ENCODE measurements at places on chromosomes 5 and 9. TPM values are rescaled to one million over a fixed set of nuclear protein-coding genes. Genes with fewer than 3 reads are reported as not detected.

- H3K4me3 ChIP-seq: no peak overlapping the region
- DNase-seq: peak; percentile 70
- H3K4me1 ChIP-seq: no peaks in the 10 kb centered on the region
- no peaks in the 10 kb centered on the region for H3K36me3 ChIP-seq
- peaks cover 14% of the 10 kb centered on the region for H3K27me3 ChIP-seq
Observed at GRCh38 chr5:73387601-73388305, 60.8 kb downstream of the FOXD1 start.

DNA sequence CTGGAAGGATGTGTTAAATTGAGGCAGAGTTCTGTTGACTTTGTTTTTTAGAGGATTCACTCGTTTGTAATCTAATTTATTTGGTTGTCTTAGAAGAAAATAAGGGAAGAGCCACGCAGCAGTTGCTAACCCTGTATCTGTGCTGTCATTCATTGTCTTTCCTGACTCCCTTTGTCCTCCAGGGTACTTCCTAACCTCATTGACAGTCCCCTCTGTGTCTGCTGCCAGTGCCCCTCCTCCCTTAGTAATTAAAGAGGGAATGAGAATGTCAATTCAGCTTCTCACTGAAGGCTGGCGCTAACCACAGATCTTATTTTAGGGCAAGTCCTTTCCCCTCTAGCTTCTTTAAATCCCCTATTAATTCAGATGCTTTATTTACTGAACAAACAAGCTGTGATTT, 84.0 kb downstream of the MAST4 start:
- no peaks in the 10 kb centered on the region for H3K36me3 ChIP-seq
- no peak overlapping the region for H3K4me3 ChIP-seq
- no peak for DNase-seq
- H3K4me1 ChIP-seq: peaks cover 7% of the 10 kb centered on the region
- H3K27me3 ChIP-seq: no peaks in the 10 kb centered on the region

- H3K4me1 ChIP-seq: no peaks in the 10 kb centered on the region
- no peaks in the 10 kb centered on the region for H3K27me3 ChIP-seq
- no peak overlapping the region for H3K27ac ChIP-seq
- H3K36me3 ChIP-seq: no peaks in the 10 kb centered on the region
Observed at GRCh38 chr5:97135868-97136267, 6.5 kb downstream of the LIX1 start.

GRCh38 chr5:119928974-119929373, 299.6 kb downstream of the FAM170A start:
- no peak overlapping the region for H3K27ac ChIP-seq
- H3K4me3 ChIP-seq: no peak overlapping the region
- peaks cover 2% of the 10 kb centered on the region for H3K4me1 ChIP-seq
- DNase-seq: no peak
- H3K36me3 ChIP-seq: no peaks in the 10 kb centered on the region

- H3K36me3 ChIP-seq: no peaks in the 10 kb centered on the region
- DNase-seq: no peak
- no peak overlapping the region for H3K4me3 ChIP-seq
- H3K4me1 ChIP-seq: no peaks in the 10 kb centered on the region
Observed at GRCh38 chr9:14597171-14597799, 95.9 kb downstream of the ZDHHC21 start.

- H3K27me3 ChIP-seq: no peaks in the 10 kb centered on the region
- no peak overlapping the region for H3K4me3 ChIP-seq
- DNase-seq: no peak
- no peaks in the 10 kb centered on the region for H3K4me1 ChIP-seq
Observed at GRCh38 chr9:21687351-21687750, 115.1 kb upstream of the MTAP start.

GRCh38 chr5:134975843-134976242, 8.1 kb downstream of the CATSPER3 start:
- H3K36me3 ChIP-seq: no peaks in the 10 kb centered on the region
- DNase-seq: no peak
- H3K4me1 ChIP-seq: no peaks in the 10 kb centered on the region

- peaks cover 32% of the 10 kb centered on the region for H3K4me1 ChIP-seq
- no peak overlapping the region for H3K4me3 ChIP-seq
- DNase-seq: peak; percentile 87
- no peaks in the 10 kb centered on the region for H3K36me3 ChIP-seq
Observed at GRCh38 chr9:127132921-127133647, 10.6 kb upstream of the ANGPTL2 start.

DNA sequence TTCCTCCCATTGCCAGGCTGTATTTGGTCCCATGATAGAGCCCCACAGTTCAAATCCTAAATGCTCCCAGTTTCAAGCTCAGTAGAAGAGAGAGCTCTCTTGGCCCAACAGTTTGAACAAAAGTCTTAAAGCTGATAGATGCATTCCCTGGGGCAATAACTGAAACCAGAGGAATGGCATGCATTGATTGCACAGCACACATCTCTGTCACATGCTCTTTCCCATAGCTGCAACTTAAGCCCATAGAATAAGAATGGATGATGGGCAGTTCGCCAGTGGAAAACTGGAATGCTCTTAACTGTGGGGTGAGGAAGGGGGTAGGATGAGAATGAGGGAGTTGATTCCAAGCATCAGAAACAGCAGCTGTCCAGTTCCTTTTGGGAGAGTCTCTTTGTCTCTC, 1942.4 kb upstream of the WWC1 start:
- no peak overlapping the region for H3K27ac ChIP-seq
- no peak overlapping the region for H3K4me3 ChIP-seq
- peak; percentile 54 for DNase-seq
- no peaks in the 10 kb centered on the region for H3K36me3 ChIP-seq

GRCh38 chr5:147369742-147370374, 135.0 kb downstream of the STK32A start:
- no peak overlapping the region for H3K4me3 ChIP-seq
- H3K27ac ChIP-seq: no peak overlapping the region
- DNase-seq: peak; percentile 38
- no peaks in the 10 kb centered on the region for H3K27me3 ChIP-seq

DNA sequence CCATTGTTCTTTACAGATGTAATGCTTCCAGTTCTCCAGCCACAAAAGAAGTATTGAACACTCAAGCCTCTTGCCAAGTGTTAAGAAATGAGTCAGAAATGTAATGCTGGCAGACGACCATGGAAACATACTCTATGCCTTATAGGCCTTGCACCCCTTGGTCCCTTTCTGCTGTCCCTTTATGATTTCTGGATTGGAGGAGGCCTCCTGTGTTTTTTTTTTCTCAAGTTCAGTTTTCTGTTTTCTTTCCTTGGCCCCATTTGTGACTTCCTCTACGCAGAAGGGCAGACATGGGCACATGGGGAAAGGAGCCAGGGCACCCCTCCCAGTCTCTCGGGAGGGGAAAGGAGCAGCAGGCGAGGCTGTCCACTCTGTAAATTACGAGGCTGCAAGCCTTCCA, 53.4 kb downstream of the SNX18 start:
- DNase-seq: no peak
- H3K4me1 ChIP-seq: peaks cover 7% of the 10 kb centered on the region

- no peak overlapping the region for H3K27ac ChIP-seq
- H3K4me3 ChIP-seq: no peak overlapping the region
- DNase-seq: peak; percentile 49
- H3K36me3 ChIP-seq: no peaks in the 10 kb centered on the region
- H3K4me1 ChIP-seq: no peaks in the 10 kb centered on the region
Observed at GRCh38 chr9:125255781-125256391, 5.7 kb upstream of the GAPVD1 start.

DNA sequence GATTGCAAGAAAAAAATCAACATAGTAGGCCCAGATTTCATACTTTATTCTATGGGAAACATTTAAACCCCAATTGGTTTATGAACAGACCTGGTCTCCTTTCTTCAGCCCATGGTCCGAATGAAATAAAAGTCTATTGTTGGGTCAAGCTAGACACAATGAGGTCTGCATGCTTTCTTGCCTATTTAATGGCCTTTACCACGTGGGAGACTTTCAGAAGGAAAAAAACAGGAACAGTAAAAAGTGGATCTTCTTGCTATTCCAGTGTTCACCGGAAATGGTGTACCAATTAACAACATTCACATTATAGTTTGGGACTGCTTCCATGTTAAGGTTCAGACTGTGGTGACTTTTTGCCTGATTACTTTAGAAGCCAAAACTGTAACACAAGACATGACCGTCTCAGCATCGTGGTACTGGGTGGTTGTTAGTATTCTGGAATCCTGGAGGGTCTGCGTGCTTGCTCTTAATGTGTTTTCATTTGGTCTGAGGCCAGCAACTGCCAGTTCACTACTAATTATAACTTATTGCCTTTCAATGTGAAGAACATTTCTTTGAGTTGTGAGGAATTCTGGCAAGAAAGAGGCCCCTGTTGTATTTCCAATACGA, 85.4 kb upstream of the PRRC1 start:
- DNase-seq: no peak
- no peaks in the 10 kb centered on the region for H3K36me3 ChIP-seq
- H3K4me3 ChIP-seq: no peak overlapping the region
- no peak overlapping the region for H3K27ac ChIP-seq
- no peaks in the 10 kb centered on the region for H3K27me3 ChIP-seq
- no peaks in the 10 kb centered on the region for H3K4me1 ChIP-seq

- no peak overlapping the region for H3K4me3 ChIP-seq
- H3K27ac ChIP-seq: no peak overlapping the region
- no peaks in the 10 kb centered on the region for H3K27me3 ChIP-seq
- H3K4me1 ChIP-seq: no peaks in the 10 kb centered on the region
- DNase-seq: no peak
Observed at GRCh38 chr9:109419531-109419930, 78.6 kb downstream of the PTPN3 start.

DNA sequence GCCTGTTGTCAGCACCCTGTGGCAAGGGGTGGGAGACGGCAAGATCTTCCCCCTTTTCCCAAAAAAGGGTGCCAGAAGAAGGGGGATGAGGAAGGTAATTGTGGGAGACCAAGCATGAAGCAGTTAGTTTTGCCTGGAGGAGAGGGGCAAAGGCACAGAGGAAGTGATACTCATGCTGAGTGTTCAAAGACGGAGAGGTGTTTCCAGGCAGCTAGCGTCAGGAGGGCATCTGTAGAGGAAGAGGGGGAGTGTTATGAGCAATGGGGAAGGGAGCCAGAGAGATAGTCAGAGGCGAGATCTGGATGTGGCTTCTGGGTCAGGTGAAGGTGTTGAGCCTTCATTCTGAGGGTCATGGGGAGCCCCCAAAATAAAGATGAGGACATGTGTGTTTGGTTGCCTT, 26.9 kb upstream of the ADAM19 start:
- H3K4me1 ChIP-seq: no peaks in the 10 kb centered on the region
- H3K4me3 ChIP-seq: no peak overlapping the region
- H3K27ac ChIP-seq: no peak overlapping the region

GRCh38 chr5:97545446-97545845, 362.4 kb upstream of the RIOK2 start:
- H3K27ac ChIP-seq: no peak overlapping the region
- DNase-seq: no peak
- no peak overlapping the region for H3K4me3 ChIP-seq

DNA sequence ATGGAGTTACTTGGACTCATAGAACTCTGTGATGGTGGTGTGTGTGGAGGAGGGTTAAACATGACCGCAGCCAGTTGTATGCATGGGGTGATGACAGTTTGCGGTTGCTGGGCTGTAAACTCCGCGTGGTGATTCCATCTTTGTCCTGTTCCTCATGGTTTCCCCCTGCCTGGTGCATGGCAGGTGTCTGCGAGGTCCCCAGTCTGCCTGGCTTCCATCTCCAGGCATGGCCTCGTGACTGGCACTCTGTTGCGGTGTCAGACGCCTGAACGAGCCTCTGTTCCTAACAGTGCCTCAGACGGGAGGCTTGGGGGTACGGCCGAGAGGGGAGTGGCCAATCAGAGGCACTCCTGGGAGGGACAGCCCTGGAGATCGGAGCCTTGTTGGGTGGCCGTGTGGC, 33.9 kb upstream of the SH3PXD2B start:
- H3K4me1 ChIP-seq: no peaks in the 10 kb centered on the region
- H3K27me3 ChIP-seq: no peaks in the 10 kb centered on the region
- H3K36me3 ChIP-seq: no peaks in the 10 kb centered on the region
- peak; percentile 1 for DNase-seq
- H3K27ac ChIP-seq: no peak overlapping the region

DNA sequence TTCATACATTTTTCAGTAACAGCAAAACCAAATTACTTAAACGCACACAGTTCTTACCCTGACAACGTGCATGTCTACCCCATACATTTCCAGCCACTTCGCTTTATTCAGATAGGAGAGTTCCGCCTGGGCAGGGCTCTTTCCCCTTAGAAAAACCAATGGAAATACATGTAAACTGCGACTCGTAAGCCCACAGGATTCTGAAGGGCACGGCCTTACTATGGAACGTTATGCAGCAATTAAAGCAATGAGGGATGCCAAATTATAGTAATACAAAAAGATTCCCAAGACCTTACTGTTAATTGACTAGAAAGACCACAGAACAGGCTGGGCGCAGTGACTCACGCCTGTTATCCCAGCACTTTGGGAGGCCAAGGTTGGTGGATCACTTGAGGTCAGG, 64.5 kb downstream of the EPB41L4B start:
- no peaks in the 10 kb centered on the region for H3K36me3 ChIP-seq
- peaks cover 1% of the 10 kb centered on the region for H3K4me1 ChIP-seq
- no peak for DNase-seq
- no peaks in the 10 kb centered on the region for H3K27me3 ChIP-seq

DNA sequence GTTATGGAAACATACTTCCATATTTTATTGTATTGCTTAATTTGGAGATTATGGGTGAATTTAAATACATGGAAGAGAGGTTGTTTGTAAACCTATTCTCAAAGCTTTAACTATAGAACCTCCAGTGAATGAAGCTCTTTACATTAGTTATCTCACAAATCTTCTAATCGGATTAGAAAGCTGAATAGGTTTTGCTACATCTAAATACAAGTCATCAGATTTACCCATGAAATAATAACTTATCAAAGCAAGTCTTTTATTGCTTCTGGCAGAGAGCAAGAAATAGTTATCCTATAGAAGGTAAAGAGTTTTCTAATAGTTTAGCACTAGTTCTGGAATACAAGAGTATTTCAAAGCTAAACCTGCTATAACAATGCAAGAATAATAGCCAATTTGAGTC, 104.4 kb upstream of the SREK1 start:
- H3K4me1 ChIP-seq: no peaks in the 10 kb centered on the region
- DNase-seq: no peak
- H3K27ac ChIP-seq: no peak overlapping the region
- H3K27me3 ChIP-seq: no peaks in the 10 kb centered on the region

DNA sequence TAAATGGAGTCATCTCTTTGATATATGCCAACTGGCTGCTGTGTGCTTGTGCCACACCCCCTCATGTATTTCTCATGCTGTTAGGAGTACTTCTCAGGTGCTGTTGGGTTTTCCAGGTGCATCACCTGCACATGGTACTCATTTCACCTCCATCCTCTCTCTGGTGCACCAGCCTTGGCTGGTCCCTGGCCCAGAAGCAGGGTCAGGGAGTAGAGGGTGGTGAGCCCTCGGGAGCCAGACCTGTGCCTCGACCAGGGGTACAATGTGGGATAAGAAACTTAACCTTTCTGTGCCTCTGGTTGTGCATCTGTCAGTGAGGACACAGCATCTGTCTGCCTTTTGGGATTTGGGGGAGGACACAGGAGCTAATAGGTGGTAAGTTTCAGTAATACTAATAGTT, 38.5 kb downstream of the SECISBP2 start:
- no peak overlapping the region for H3K4me3 ChIP-seq
- DNase-seq: no peak
- H3K27ac ChIP-seq: no peak overlapping the region
- no peaks in the 10 kb centered on the region for H3K27me3 ChIP-seq
- peaks cover 59% of the 10 kb centered on the region for H3K36me3 ChIP-seq
- H3K4me1 ChIP-seq: peaks cover 4% of the 10 kb centered on the region

The SLC22A4 gene
- 18.1 TPM for total RNA-seq

The IGIP gene
- 9.6 TPM for total RNA-seq

The GRIA1 gene
- total RNA-seq: 2.2 TPM

The PROP1 gene
- not detected for total RNA-seq

The IL9 gene
- total RNA-seq: not detected

The ANKRD34B gene
- total RNA-seq: not detected

The FOXD4L5 gene
- not detected for total RNA-seq

Measured in lung (tissue), 17 donors.